Foreskin melanocyte (primary cell): ENCODE measurements at places on chromosomes 2 and 18.

DNA sequence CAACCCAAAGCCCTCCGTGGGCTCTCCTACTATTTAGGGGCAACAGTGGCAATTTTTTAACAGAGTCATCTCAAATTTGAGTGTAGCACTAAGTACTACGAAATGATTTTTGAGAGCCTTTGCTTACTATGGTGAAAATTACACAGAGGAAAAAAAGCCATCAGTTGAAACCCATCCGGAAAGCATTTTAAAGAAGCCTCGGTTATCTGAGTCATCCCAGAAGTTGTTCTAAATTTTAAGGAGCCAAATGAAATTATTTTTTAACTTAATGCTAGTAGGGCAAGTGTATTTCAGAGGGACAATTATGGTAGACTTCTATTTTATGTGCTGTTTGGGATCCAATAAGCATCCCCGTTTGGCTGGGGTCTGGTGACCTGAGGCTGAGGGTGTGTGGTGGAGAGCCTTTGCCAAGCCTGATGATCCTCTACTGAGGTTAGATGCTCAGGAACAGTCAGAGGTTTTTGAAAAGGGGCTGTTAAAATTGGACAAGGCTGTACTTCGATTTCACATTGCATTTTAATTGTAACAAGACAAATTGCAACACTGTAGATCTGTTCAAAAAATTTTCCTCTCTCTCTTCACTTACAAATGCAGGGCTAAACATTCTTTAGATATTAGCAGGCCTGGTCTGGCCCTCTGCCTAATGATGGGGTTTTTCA, 47.0 kb downstream of the RAPGEF4 start:
- DNase-seq = no peak

DNA sequence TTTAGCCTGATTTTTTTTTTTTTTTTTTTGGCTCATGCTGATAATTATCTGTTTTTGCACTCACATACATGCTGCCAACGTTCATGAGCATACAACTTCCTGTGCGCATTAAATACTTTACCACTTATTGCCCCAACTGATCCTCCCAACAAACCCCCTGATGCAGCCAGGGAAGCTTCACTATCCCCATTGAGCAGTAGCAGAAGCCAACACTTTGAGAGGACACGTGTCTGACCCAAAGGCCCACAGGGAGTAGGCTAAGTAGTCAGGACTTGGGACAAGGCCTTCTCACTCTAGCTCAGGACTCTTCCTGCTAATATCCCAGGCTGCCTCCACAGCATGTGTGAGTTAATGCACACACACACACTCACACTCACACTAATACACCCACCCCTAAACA, 36.2 kb upstream of the MAT2A start:
- no peak for DNase-seq

DNA sequence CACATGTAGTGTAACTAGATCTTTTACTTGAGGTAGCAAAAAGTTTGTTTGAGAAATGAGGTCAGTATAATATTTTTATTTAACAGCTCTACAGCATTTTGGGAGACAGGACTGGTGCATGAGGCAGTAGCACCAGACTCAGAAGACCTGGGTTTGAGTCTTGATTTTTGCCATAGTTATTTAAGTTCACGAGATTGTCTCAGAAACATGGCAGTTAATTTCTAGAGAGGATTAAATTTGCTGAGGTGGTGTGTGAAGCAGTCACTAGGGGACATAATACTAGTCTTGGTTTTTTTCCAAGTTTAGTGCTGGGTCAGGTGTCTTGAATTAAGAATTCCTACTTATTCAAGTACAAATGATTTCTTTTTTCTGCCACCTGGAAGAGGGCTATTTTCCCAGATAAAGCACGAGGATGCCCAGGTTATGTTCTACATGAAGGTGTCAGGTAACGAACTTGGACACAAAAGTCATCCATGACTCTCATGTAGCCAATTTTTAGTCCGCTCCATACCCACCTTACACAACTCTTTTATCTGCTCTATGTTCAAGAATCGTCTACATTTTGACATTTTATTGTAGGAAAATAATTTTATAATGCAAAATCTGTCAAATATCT, 1.4 kb downstream of the MARCHF7 start:
- DNase-seq = no peak

DNA sequence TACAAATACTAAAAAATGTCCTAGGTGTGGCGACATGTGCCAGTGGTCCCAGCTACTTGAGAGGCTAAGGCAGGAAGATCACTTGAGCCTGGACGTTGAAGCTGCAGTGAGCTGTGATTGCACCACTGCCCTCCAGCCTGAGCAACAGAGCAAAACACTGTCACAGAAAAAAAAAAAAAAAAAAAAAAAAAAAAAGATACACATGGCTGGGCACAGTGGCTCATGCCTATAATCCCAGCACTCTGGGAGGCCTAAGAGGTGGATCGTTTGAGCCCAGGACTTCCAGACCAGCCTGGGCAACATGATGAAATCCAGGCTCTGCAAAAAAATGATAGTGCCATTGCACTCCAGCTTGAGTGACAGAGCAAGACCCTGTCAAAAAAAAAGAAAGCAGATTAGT, 13.7 kb downstream of the KANSL1L start:
- no peak for DNase-seq

- DNase-seq = no peak
Measured at GRCh38 chr2:232487385-232488096, at the start of gene ECEL1. Gene ECEL1, minus strand, starts transcription at chr2:232487834. Its CDS starts 1,181 bp downstream, at chr2:232486653.

- DNase-seq = no peak
Measured at GRCh38 chr2:88146590-88146989, 18.7 kb upstream of the FABP1 start.

DNA sequence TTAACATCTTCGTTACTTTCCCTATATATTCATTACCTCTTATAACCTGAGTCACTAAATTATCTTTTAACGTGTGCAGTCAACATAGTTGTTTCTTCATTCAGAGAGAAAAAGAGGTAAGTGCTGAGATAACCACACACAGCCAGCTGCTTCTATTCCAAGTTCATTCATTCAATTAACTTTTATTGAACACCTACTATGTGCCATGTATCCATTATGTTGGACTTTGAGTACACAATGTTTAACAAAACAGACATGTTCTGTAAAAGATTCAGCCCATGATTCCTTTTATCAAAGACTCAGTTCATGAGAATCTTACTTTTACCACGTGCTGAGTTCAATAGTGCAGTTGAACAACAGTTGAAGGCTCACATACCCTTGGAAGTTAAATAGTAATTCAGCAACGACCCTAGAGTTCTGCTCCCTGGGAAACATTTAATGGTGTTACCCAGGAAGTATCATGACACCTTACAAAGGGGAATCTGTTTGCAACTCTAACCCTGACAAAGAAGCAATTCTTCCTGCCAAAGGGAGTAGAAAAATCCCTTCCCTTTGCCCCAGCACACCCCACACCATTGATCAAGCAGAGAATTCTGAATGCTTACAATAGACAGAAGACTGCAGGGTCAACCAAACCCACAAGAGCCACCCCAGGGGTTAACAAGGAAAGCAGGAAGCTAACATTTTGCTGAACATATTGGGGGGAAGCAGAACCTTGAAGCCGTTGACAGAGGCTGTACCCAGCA, 595.8 kb downstream of the STK39 start:
- DNase-seq = peak; percentile 96

- DNase-seq = no peak
Measured at GRCh38 chr2:128308284-128308731, 10.4 kb downstream of the HS6ST1 start.

GRCh38 chr2:118065921-118066511, 22.3 kb upstream of the INSIG2 start:
- DNase-seq = no peak

- DNase-seq = no peak
Measured at GRCh38 chr18:36066686-36067054, 689 bp downstream of the RPRD1A start.

- no peak for DNase-seq
Measured at GRCh38 chr2:234368861-234369261, 128.0 kb downstream of the ARL4C start.

DNA sequence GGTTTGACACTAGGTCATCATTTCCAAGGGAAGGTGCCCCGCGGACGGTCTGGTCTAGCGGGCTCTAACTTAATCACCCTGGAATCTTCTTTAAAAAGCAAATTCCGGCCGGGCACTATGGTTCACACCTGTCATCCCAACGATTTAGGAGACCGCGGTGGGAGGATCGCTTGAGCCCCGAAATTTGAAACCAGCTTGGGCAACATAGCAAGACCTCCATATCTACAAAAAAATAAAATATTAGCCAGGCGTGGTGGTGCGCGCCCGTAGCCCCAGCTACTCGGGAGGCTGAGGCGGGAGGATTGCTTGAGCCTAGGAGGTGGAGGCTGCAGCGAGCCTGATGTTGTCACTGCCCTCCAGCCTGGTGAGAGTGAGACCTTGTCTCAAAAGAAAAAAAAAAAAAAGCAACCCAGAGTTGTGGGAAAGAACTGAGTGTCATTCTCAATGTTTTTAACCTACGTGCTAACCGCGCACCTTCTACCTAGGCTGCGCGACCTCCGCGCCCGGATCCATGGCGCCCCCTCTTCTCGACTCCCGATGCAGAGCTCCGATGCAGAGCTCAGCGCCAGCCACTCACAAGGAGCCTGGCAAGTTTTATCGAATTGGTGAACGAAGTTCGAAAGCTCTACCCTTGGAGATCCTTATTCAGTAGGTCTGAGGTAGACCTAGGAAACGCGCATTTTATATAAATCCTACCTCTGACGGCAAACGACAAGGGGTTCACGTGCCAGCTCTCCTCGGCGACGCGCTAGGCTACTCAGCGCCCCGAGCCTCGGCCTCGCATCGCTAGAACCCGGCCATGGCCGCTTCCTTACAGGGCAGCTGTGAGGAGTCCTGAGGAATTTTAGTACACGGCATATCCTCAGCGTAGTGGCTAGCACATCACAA, 888 bp upstream of the TWSG1 start:
- DNase-seq = no peak
